ENCODE measurements at places on chromosomes 4 and X.

GRCh38 chr4:54855191-54855854 is 197.6 kb downstream of the KIT start:
- DNase-seq = no peak

- DNase-seq = no peak
Measured at GRCh38 chr4:83054928-83055327, 19.9 kb downstream of the COPS4 start.

- DNase-seq = no peak
Measured at GRCh38 chr4:154329939-154330338, 161.7 kb downstream of the DCHS2 start.

GRCh38 chr4:100098681-100099080 is 91.6 kb downstream of the DDIT4L start:
- DNase-seq = no peak

DNA sequence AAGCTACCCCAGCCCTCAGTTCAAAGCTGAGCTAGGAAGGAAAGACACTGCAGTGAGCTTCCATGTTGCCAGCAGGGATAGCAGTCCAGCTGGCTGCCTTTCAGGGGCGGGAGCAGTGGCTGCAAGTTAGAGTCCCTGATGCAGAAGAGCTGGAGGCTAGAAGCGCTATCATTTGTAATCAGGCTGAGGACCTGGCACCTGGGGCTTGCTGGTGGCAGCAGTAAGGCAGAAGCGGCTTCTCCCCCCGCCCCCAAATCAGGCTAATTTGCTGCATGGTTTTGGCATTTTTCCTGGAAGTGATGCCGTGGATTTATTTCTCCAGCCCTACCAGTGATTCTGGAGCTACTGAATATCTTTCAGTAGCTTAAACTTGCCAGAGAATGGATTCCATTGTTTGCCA is 203.3 kb downstream of the CLCN4 start:
- DNase-seq = no peak

- no peak for DNase-seq
Measured at GRCh38 chr4:92455951-92456350, 152.2 kb downstream of the GRID2 start.

GRCh38 chr4:185137233-185137925 is 5.7 kb upstream of the SLC25A4 start:
- no peak for DNase-seq

DNA sequence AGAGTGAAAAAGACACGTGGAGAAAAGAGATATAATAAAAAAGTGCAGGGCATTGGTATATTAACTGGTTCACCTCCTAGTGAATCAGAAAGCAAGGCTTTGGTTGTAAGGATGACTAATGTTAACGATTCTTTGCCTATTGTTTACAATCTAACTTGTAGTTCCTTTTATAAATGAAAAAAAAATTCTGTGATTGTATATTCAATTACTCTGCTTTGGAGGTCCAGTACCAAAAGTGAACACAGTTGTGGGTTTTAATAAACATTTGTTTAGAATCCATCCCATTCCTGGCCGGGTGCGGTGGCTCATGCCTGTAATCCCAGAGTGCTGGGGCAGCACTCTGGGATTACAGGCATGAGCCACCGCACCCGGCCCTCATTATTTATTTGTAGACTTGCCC is 36.9 kb upstream of the PRSS12 start:
- no peak for DNase-seq

DNA sequence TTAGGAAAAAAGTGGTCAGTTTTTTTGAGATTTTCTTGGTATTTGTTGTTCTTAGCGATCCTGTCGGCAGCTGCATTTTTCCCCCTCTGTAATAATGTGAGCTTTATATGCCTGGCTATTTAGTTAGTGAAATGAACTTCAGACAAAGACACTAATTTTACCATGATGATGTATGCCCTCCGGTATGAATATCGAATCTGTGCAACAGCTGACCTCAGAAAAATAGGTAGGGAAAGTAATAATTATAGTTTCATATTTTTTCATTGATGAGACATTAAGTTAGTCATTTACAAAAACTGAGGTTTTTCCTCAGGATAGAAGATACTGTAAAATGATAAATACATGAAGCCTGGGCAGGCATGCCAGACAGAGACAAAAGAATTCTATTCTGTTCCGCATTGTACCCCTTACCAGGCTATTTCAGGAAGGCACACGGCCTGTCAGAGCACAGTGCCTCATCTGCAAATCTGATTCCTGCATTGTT is 155.8 kb downstream of the SHROOM3 start:
- DNase-seq = no peak

- DNase-seq = no peak
Measured at GRCh38 chrX:10656214-10656613, 35.8 kb upstream of the MID1 start.

DNA sequence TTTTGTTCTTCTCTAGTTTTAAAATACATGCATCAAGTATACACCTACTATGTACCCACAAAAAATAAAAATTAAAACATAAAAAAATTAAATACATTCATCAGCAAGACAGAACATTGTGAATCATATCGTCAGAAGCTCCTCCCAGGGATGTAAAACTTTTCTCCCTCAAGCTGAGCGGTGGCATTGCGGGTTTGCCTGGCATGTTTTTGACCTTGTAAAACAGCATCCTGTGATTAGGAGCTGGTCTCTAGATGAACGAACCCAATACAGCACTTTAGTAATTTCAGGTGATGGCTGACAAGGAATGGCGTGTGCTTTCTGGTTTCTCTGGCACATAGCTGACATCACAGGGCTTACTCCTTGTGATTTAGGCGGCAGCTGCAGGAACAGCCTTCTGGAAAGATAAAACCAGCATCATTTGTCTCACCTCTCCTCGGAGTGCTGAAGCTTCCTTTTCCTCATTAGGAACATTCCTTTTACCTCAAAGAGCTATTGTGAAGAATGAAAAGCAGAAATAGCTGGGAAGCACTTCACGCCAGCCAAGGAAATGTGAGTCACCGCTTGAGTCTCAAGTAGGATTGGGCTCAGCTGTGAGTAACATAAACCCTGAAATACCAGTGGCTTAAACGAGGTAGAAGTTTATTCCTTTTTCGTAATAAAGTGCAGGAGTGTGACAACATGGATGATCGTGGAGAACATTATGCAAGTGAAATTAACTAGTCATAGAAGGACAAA is 44.3 kb downstream of the NYX start:
- no peak for DNase-seq

DNA sequence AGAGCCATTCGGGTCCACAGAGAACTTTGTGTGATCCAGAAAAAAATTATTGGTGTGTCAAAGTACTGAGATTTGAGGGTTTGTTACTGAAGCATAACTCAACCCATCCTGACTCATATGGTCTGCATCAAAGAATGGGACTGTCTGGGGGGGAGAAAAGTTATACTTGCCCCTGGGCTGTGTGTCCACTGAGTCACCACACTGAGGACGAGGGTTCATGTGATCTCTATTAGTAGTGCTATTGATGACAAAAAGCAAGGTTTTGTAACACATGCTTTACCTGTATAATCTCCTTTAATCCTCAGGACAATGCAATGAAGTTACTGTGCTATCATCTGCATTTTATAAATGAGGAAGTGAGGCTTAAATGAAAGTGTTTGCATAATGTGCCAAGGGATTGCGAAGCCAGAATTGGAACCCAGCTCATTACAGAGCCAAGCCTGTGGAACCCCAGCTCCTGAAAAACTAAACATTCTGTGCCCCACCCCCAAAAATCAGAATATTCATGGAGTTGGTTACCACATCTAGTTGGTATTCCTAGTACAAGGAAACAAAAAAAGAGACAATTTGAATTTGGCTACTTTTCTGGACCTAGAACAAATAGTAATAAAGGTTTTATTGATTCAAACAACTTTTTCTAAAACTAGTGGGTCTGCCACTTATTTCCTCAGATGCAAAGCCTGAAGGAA is 31.2 kb downstream of the CCDC149 start:
- no peak for DNase-seq

DNA sequence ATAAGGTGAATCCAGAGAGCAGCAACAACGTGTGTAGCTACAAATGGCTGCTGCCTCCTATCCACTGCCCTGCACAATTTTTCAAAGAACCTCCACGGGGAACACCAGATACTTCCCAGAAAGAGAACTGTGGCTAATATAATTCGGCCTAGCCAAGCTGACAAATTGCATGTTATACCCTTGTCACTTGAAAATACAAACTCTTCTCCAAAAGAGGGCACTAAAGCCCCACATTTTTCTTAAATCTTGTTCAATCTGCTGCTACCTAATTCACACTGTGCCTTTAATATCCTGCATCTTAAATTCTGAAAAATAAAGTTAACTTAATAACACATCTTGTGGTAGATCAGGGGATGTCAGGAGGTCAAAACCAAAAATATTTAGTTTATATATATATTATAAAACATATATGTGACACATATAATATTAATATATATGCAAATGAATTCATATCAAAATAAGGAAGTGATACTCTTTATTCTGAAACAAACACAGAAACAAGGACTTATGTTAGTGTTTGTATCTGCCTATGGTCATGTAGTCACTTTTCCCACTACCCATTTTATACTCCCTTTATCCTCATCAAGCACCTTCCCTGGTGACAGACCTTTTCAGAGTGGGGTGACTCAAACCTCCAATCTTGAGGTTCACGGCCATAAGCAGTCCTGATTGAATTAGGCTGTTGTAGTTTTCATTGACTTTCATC is 24.1 kb downstream of the CT45A1 start:
- no peak for DNase-seq

DNA sequence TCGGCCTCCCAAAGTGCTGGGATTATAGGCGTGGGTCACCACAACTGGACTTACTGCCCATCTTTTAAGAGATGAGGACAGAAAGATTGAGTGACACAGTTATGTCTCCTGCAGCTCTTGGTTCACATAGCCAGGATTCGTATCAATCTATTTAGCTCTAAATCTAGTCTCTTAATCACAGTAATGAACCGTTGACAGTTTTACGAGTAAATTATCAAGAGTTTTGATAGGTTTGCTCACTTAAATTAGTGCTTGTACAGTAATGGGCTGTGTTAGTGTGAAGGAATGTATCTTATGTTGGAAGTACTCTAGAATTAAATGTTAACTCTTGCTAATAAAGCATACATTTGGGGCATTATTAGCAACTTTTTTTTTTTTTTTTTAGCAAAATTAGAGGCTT is 105.7 kb downstream of the PTTG2 start:
- DNase-seq = no peak

DNA sequence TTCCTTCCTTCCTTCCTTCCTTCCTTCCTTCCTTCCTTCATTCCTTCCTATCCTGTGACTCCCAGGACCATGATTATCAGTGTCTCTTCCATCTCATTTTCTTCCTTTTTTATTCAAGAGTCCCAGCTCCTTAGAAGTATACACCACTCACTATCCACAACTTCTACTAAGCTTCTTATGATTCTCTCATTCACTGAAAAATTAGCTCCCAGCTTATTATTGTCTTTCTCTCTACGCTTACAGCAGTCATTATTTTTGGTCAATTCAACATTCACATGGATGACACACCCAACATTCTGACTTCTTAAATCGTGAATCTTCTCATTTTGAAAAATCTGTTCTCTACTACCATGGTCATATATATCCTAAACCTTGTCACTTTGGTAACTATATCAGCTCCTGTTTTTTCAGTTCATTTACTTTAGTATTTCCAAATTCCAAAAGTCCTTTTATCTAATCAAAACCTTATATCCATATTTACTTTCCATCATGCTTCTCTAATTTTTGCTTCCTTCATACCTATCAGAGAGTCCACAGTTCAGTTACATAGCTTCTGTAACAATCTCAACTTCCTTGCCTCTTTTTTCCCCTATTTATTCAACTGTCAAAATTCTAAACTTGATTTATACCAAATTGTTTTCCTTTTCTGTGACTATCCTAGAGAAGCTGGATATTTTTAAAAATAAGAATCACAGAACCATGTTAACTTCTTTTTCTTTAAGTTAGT is 677.5 kb downstream of the RAPGEF2 start:
- DNase-seq = no peak

DNA sequence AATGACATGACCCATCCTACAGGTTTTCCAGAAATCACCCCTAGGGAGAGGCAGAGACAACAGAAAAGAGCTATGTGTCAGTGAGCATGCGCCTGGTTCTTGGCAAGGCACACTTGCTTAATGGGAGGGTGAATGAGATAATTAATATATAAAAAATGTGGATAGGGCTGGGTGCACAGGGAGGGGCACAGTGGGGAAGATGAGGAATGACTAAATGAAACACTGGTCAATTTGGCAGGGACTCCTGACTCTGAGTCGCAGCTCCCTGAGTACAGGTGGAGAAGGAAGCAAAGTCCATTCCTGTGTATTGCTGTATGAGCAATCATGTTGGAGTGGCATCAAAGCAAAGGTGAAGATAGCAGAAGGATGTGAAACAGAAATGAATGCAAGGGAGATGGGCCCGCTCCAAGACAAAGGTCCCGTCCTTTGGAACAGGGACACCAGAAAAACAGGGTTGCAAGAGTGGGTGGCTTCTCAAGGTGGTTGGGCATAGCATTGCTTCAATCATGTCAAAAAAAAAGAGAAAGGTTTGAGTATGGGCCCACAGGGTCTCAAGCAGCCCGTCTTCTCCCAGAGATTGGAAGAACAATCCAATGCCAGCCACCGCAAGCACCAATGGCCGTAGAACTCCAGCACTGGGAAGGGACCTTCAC is 278.4 kb upstream of the AGTR2 start:
- DNase-seq = no peak

- DNase-seq = no peak
Measured at GRCh38 chrX:43175434-43175833, 397.5 kb upstream of the PPP1R2C start.

DNA sequence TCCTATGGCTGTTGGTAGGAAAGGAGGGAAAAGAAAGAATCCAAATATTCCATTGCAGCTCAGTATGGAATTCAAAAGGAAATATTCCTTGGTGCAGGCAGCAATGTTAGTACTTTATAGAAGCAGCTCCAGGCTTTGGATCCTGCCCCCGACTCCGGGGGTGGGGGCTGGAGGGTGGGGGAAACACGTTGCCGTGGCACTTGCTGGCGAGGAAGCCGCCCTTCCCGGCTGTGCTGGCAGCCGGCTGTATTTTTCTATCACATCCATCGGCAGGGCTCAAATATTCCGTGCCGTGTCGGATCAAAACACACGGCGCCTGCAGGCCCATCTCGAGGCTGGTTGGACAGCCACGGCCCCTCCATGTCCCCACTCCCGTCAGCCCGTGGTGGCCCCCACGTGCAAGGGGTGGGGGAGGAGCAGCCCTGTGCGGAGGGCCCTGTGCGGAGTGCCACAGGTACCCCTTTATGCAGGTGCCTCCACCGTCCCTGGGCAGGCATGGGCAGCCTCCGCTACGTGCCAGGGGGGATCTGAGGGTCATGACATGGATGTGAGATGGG is 5.8 kb downstream of the ADRA2C start:
- peak; percentile 47 for DNase-seq

DNA sequence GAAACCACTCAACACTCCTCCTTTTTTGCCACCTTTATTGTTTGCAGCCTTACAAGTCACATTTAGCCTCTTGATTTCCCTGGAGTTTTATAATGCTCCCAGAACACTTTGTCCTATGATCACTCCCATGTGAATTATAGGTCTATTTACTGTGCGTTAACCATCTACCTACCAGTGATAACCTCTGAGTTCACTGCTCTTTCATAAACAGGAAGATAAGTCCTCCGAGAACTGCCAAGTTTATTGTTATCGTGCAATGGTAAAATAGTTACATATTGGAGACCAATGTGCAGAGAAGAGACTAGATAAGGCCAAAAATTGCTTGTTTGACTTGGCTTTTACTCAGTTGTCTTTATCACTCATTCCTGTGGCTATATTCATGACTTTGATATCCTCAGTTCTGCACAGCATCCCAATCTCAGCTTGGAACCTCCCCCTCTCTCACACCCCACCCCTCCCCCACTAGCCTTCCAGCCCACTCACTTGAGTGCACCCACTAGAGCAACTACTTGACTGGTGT is 12.9 kb upstream of the NUDT9 start:
- no peak for DNase-seq

- no peak for DNase-seq
Measured at GRCh38 chr4:128451270-128451905, 163.8 kb upstream of the PGRMC2 start.
